ENCODE measurements at places on chromosomes 13 and 19.

DNA sequence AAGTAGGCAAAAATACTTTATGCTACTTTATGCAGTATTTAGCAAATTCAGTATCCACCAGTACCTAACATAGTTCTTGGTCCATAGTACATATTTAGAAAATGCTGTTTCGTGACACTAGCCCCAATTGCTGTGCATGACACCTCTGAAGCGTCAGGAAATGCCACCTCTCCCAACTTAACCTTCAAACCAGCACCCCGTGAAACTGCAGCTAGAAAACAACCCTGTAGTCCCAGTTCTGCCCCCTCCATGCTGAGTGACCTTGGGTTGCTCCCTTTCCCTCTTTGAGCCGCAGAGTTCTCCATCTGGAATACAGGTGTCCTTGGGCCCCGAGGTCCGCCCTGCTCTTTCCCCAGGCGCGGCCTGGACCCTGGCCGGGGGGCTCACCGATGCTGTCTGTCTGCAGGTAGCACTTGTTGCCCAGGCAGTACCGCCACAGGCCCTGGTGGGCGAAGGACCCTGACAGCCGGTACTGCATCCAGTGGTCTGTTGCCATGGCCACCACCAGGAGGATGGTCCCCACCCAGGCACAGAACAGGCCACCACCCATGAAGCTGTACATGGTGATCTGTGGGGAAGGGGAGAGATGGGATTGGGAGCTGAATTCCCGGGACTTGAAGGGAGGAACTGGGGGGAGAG lies 773 bp downstream of the LIM2 start:
- DNase-seq, result no peak

- DNase-seq, result no peak
Observed at GRCh38 chr19:30386551-30387143, 14.5 kb downstream of the ZNF536 start.

DNA sequence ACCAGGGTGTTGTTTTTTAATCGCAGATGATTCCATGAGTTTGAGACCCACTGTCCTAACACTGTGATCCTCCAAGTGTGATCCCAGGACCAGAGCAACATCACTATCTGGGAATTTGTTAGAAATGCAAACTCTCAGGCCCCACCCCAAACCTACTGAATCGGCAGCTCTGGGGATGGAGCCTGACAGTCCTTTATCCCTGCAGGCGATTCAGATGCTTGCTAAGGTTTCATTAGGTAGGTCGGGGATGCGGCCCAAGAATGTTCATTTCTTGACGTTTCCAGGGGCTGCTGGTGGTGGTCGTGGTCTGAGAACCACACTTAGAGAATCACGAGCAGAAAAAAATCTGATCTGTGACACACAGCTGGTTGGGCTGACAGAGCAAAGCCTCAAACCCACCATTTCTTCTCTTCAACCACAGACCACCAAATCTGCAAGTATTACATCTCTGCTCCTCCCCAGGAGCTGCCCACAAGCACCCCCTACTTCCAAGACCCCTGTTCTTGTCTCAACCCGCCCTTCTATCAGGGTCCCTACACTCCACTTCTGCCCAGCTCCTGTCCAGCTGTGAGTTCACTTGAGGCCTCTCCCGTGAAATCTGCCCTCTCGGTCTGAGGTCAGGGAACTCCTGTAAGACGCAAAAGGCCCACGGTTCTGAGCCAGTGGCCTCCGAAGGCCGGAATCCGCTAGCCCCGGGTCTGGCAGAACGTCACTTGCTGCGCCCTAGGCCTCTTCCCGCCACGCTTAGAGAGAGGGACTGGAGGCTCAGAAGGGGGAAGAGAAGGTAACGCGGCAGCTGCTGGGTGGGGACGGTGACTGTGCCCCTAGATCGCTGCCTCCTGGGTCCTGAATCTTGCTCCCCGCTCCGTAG lies 1.1 kb upstream of the FARP1 start:
- DNase-seq, result no peak

DNA sequence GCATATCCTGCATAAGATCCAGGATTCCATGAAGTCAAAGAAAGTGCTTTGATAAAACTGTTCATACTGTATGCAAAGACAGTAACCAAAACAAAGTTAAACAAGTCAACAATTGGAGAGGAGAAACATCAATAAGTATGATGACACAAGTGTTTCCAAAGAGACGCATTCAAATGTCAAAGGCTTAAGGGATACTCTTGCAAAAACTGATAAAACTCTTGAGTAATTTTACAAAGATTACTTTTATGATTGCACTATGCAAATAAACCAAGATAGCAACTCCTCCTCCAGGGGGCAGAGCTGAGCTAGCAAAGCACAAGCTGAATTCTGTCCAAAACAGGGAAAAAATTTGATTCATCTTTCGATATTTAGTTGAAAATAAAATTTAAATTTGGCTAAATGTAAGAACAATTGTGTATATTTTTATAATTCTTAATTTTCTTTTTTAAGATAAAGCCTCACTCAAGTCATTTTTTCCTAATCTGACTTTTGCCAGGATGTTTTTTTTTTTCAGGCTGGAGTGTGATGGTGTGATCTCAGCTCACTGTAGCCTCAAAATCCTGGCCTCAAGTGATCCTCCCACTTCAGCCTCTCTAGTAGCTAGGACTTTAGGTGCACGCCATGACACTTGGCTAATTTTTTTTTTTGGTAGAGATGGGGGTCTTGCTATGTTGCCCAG lies 84.0 kb downstream of the MZT1 start:
- no peak for DNase-seq

GRCh38 chr19:29299416-29300380 lies 86.7 kb upstream of the UQCRFS1 start:
- no peak for DNase-seq

- no peak for DNase-seq
Observed at GRCh38 chr19:7833225-7834099, 3.4 kb downstream of the EVI5L start.

GRCh38 chr19:1275260-1275975 lies at the start of gene FAM174C:
FAM174C (plus strand) TSS chr19:1275530; CDS start chr19:1275550, 20 bp downstream.
- no peak for DNase-seq

DNA sequence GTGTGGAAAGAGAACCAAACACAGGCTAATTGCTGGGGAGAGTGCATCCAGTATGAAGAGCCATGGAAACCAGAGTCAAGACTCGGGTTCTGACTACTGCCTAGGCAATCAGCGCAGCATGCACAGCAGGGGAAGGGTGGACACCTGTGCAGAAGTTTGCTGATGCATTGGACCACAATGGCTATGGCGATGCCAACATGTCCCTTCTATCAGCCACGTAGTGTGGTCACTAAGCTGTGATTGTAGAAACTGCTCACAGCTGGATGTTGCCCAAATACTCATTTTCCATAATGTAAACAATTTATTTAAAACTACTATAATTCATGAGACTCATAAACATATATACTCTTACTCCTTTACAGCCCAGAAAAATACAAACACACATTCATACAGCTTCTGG lies 1718.2 kb downstream of the EFNB2 start:
- no peak for DNase-seq

DNA sequence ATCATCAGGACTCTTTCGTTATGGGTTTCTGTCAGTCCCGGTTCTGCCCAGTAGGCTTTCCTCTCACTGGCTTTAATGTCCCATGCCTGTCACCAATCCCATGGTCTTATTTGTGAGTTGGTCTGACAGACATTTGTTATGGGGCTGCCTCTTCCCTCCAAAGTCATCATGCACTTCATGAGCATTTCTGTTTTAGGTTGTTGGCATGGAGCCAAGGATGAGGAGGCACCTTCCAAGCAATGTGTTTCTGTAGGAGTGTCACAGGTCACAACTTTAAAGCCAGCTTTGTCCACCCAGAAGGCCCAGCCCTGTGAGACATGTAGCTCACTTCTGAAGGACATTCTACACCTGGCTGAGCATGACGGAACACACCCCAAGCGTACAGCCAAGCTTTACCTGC lies 8.5 kb downstream of the ZNF17 start:
- DNase-seq, result no peak

GRCh38 chr19:6406401-6406800 lies 13.4 kb upstream of the GTF2F1 start:
- no peak for DNase-seq

DNA sequence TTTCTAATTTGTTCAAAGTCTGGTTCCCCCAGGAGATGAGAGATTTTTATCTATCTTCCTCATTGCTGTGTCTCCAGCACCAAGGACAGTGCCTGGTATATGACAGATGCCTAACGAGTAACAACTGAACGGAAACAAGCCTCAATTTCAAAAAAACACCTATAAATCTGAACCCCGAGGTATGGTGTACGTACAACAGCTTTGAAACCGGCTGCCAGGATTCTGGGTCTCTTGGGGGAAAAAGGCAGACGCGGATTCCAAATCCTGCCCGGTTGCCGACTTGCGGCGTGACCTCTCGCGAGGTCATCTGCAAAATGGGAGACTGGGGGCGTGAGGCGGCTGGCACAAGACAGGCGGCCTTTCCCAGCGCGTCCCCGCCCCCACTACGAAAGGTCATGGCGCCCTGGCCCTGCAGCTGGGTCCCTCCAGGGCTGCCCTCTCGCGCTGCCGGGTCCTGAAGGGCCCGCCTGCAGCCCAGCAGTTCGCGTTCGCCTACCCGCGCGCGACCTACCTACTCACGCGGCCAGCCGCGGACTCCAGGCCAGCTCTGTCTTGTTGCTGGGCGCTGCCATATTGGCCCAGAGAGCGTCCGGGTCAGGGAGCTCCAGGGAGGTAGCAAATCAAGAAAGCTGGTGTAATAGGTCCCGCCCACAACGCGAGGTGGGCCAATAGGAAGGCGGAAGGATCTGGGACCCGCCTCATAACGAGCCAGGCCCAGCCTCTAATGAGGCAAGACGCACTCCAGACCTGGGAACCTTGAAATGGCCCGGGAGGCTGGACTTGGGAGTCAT lies at the start of gene ECSIT:
Gene ECSIT (minus strand): TSS at position 584 of the 791 bp plus-strand sequence. CDS start 9,964 bp downstream, outside the sequence.
- peak; percentile 91 for DNase-seq

- DNase-seq, result no peak
Observed at GRCh38 chr19:14383661-14384555, 2.7 kb downstream of the ADGRE5 start.

- no peak for DNase-seq
Observed at GRCh38 chr19:55241143-55241934, 12.8 kb upstream of the TMEM86B start.

- DNase-seq, result peak; percentile 22
Observed at GRCh38 chr19:15629003-15629880, 11.5 kb upstream of the CYP4F3 start.

- DNase-seq, result no peak
Observed at GRCh38 chr13:72469906-72470305, 257.5 kb downstream of the MZT1 start.

DNA sequence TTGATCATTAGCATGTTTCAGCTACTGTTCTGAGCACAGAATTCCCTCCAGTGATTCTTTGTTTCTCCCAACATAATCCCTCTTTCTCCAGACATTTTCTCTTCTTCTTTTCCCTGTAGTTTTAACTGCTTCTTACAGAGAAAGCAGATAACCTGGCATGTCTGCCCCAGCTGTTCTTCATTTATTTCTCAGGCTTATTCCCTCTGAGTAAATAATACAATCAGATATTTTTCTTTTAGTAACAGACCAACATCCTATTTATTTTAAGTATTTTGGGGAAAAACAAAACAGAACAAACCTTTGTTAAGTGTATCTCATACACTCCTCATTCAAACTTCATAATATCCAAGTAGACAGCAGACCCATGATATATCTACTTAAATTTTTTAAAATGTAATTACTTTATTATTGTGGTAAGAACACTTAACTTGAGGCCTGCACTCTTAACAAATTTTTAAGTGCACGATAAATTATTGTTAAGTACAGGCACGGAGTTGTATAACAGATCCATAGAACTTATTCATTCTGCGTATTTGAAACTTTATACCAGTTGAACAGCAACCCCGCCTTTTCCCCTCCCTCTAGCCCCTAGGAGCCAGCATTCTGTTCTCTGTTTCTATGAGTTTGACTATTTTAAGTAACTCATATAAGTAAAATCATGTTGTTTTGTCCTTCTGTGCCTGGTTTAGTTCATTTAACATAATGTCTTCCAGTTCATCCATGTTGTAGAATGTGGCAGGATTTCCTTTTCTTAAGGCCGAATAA lies 540.0 kb downstream of the LMO7 start:
- DNase-seq, result no peak

DNA sequence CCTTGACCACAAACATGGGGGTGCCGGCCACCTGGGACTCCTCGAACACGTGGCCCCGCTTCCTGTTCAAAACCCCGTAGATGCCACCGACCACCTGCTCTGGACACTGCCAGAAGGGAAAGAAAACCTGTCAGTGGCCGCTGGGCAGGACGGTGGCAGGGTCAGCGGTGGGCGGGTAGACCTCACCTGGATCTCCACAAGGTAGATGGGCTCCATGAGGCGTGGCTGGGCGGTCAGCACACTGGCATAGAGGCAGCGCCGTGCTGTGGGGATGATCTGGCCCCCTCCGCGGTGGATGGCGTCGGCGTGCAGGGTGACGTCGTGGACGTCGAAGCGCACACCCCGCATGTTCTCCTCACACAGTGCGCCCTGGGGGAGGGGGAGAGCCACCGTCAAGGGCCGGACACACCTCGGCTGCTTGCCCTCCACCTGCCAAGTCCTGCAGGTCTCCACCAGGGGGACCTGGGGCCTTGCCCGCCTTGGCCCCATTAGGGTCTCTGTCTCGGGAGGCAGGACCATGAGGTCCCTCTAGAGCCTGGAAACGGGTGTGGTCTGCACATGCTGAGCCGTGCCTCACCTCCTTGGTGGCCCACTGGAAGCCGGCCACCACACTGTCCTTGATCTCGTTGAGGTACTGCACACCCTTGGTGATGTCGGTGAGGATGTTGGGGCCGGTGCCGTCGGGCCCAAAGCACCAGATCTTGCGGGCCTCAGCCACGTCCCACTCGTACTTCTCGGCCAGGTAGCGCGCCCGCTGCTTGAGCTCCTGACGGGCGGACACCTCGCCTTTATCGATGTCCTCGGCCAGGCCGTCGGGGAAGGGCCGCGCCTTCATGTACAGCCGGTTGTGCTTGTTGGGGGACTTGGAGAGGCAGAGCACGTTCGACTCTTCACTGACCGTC lies 6.6 kb upstream of the DAPK3 start:
- DNase-seq, result no peak

DNA sequence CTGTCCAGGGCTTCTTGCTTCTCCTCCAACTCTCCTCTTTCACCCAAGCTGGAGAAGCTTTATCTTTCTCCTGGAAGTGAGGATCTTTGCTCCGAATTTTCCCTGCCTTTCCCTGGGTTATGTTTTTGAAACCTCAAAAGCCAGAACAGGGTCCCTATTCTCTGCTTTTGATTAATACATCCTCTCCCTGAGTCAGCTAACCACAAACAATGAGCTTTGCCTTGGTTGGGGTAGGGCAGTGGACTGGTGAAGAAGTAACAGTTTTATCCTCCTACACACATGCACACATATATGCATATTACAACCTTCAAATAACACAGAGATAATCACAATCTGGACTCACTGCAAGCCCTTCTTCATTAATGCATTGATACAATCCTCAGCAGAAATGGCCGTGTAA lies 44.6 kb downstream of the DLEU7 start:
- DNase-seq, result no peak

DNA sequence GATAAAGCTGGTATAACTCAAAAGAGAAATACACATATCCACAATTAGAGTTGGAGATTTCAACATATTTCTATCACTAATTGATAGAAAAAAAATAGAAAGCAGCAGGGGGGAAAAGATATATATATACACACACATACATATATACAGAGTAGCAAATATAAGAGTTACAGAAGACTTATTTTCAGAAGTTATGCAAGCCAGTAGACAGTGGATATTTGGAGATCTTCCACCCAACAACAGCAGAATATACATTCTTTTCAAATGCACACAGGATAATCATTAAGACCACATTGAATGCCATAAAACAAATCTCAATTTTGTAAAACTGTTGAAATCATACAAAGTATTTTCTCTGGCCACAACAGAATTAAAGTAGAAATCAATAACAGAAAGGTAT lies 192.8 kb downstream of the LACC1 start:
- DNase-seq, result no peak

GRCh38 chr13:50919277-50919676 lies 9.7 kb downstream of the RNASEH2B start:
- DNase-seq, result no peak

GRCh38 chr19:53545271-53546065 lies 7.5 kb downstream of the ZNF331 start:
- DNase-seq, result peak; percentile 79
